Tongue (tissue), 3 donors: ENCODE measurements at places on chromosomes 1 and 21.
A peak's percentile ranks its signal among the peaks of the same experiment; 100 is the strongest.

DNA sequence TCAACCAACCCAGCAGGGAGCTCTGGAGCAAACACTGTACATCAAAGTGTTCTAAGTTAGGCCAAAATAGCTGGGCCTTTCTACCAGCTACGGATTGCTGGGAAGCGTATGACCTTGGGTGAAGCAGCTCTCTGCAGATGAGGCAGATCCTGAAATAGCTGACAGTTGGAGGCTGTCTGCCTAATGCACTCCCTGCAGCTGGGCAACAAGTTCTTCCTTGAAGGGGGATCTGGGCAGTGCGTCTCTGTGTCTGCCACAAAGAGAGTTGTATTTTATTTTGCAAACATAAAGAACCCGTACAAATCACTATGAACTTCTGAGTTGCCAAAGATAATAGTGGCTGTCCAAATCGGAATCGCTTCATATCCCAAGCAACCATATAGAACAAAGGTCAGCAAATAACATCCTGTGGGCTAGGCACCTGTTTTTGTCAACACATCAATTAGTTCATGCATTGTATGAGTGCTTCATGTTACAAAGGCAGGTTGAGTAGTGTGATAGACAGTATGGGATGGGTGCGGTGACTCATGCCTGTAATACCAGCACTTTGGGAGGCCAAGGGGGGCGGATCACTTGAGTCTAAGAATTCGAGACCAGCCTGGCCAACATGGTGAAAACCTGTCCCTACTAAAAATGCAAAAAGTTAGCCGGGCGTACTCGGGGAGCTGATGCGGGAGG lies 29.1 kb upstream of the KLF17 start:
- DNase-seq = peak; percentile 43

GRCh38 chr1:54070171-54070837 lies 16.9 kb downstream of the TCEANC2 start:
- DNase-seq = peak; percentile 82

- peak; percentile 65 for DNase-seq
These were observed 51.0 kb downstream of the CASQ2 start for GRCh38 chr1:115717541-115717940.

DNA sequence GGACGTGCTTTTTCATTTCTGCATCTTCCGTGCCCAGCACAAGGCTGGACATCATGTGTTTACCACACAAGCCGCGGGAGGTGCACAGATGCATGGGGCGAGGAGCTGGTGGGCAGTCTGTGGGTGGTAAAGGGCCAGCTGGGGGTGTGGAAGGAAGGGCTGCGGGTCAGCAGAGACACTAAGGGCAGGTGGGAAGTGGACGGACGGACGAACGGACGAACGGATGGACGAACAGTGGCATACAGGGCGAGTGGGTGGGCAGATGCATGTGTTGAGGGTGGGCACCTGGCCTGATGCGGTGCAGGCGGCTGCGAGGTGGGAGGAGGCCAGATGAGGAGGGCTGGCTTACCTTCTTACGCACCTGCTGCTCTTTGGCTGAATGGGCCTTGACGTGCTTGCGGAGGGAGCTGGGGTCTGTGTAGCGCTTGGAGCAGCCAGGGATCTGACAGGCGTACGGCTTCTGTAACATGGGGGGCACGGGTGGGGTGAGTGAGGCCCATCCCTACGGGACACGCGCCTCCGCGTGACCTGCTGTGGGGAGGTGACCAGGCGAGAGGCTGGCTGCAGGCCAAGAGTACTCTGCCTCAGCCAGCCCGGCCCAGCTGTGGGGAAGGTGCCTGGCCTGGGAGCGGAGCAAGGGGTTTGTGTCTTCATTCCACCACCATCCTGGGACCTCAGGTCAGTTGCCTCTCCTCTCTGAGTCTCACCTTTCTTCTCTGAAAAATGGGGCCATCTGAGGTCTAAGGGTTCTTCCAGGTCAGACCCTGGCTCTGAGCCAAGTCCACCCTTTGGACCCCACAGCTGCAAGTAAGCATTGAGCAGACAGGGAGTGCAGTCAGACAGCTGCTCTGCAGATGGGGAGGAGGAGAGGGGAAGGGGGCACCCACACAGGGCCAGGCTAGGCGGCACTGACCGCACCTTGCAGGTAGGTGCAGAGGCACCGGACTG lies 65.5 kb downstream of the DMRTB1 start:
- DNase-seq = peak; percentile 75

GRCh38 chr21:16913010-16913409 lies 599.8 kb upstream of the CXADR start:
- DNase-seq = no peak

GRCh38 chr1:101310506-101310905 lies 73.7 kb downstream of the S1PR1 start:
- no peak for DNase-seq

- DNase-seq = peak; percentile 91
These were observed 6.3 kb upstream of the KYAT3 start for GRCh38 chr1:88998716-88999115.

GRCh38 chr21:46567348-46567747 lies 37.5 kb downstream of the S100B start:
- DNase-seq = no peak

GRCh38 chr1:95023399-95024043 lies 49.2 kb downstream of the ALG14 start:
- DNase-seq = peak; percentile 52

GRCh38 chr1:63668298-63668697 lies 75.1 kb downstream of the PGM1 start:
- DNase-seq = no peak

DNA sequence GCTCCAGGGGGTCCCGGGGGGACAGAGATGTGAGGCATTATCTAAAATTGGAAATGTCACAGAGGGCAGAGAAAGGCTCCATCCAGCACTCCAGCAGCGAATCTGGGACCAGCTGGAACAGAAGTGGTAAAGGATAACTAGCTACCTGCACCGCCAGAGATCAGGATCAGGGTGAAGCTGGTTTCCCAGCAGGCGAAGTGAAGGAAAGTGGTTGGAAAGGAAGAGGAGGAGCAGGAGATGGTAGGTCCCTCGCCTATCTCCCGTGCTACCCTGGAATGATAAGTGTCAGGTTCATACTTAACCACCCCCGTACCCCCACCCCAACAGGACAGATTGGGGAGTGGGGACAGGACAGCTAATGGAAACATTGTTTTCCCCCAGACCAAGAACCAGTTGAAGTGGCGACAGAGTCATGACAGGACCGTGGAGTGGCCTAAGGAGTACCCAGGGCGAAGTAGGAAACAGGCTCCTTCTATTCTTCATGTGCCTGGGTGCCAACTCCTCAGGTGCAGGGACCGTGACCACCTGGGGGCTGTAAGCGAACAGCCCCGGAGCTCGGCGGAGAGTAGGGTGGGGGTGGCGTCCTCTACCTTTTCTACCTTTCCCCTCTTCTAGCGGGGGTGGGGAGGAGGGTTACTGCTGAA lies 717 bp downstream of the B4GALT3 start:
- DNase-seq = no peak

DNA sequence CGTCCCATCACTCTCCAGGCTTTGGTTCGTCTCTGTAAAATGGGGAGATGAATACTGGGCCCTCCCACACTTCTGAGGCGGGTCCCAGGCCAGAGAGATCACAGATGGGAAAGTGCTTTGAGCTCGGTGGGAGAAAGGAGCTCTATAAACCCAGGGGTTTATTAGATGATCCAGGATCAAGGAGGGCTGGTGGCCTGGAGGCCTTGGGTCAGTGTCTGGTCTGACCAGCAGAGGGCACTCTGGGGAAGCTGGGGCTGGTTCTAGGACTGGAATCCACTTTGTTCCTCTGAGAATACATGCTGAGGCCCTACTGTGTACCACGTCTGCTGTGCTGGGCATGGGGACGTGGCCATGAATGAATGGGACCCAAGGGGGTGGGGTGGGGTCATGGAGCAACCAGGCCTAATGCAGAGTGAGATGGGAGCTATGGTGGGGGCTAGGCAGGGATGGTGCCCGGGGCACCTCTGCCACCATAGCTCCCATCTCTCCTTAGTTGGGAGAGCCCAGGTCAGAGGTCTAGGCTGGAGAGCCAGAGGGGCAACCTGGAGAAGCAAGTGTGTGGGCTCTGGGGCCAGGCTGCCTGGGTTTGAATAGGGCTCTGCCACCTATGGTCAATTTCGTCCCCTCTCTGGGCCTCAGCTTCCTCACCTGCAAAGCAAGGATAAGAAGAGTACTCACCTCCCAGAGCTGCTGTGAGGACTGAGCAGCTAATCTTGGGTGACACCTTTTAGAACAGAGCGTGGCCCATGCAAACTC lies 9.0 kb upstream of the FAM131C start:
- DNase-seq = peak; percentile 62

- DNase-seq = no peak
These were observed at the start of gene MYBPH for GRCh38 chr1:203175237-203175826. MYBPH (minus strand) TSS chr1:203175826; CDS start chr1:203175755, 71 bp downstream.

DNA sequence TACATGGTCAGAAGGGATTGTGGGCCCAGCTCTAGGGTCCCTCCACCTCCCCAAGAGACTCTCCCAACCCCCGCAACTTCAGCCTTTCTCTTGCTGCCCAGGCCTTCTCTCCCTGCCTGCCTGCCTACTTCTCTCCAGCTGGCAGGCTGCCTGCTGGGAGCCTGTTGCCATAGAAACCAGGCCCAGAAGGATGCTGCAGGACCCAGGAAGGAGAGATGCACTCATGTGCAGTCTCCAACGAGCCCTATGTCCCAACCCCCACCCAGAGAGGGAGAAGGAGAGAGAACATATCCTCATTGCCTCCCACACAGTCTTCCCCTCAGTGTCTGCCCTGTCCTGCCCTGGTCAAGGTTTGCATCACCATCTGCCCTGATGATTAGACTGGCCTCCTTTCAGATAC lies 10.8 kb upstream of the SMIM12 start:
- DNase-seq = no peak

DNA sequence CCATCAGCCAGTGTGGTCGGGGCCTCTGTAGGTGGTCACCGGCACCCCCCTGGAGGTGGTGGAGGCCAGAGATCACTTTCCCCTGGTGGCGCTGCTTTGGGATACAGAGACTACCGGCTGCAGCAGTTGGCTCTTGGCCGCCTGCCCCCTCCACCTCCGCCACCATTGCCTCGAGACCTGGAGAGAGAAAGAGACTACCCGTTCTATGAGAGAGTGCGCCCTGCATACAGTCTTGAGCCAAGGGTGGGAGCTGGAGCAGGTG lies 961 bp downstream of the RBM15 start:
- no peak for DNase-seq

- no peak for DNase-seq
These were observed 320.3 kb upstream of the C1orf174 start for GRCh38 chr1:4220362-4220761.

- DNase-seq = no peak
These were observed 79.3 kb upstream of the WARS2 start for GRCh38 chr1:119219711-119220110.

GRCh38 chr1:79695138-79695537 lies 688.6 kb upstream of the ADGRL4 start:
- no peak for DNase-seq

DNA sequence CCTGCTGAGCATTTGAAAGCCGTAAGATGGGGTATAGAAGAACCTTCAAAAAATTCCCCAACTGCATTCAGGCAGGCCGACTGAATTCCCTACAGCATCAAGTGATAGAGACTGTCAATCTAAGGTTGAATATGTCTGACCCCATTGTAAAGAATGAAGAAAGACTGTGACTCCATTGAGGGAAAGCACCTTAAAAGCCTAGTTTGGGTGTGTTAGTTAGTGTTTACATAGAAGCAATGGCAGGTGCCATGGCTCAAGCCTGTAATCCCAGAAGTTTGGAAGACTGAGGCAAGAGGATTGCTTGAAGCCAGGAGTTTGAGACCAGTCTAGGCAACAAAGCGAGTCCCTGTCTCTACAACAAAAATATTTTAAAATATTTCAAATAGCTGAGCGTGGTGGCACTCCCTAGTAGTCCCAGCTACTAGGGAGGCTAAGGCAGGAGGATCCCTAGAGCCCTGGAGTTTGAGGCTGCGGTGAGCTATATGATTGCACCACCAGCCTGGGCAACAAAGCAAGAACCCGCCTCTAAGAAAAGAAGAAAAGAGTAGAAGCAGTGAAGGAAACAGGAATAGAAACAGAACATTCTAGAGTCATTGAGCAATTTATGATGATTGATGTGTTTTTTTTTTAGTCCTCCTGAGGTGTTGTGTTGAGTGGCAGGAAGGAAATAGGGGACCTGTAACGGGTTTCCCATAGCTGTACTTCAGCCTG lies 15.4 kb downstream of the POLR3GL start:
- no peak for DNase-seq

DNA sequence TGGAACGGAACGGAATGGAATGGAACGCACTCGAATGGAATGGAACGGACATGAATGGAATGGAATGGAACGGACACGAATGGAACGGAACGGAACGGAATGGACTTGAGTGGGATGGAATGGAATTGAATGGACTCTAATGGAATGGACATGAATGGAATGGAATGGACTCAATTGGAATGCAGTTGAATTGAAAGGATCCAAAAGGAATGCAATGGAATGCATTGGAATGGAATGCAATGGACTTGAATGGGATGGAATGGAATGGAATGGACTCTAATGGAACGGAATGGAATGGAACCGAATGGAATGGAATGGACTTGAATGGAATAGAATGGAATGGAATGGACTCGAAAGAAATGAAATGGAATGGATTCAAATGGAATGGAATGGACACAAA lies 102.4 kb upstream of the OR4F16 start:
- DNase-seq = no peak

DNA sequence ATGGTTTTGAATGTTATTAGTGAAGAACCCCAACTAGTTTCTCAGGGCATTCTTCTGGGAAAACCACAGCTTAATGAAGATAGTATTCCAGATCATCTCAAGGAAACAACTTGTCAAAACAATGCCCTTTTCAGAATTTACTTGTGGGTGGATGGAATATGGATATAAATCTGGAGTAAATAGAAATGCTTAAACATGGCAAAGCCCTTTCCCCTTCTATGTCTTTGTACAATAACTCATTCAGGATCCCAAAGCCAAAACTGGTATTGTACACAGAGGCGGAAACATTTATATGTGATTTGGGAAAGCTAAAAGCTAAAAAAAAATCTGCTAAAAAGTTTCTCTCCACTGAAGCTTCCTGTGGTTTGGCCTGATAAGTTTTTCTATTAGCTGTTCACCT lies 55.5 kb upstream of the RGS5 start:
- DNase-seq = no peak

GRCh38 chr21:45963232-45963570 lies 18.4 kb upstream of the COL6A1 start:
- peak; percentile 78 for DNase-seq

- no peak for DNase-seq
These were observed 273.7 kb downstream of the SRGAP2C start for GRCh38 chr1:121458291-121459048.

DNA sequence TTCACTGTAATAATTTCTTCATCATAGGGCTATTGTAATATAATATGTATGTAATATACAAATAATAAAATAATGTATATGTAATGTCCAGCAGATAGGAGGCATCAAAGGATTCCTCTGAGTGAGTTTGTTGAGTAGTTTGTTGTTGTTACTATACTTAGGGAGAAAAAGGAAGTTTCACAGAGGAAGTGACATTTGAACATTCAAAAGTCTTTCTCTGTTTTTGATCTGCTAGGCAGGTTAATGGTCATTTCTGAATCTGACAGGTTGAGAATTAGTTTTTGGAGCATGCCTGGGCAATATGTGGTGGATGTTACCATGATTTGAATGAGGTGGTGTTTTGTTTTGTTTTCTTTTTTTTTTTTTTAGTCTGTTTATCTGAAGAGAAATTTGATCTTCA lies 102.1 kb downstream of the NRDC start:
- DNase-seq = no peak

GRCh38 chr1:160800142-160800541 lies 4.2 kb downstream of the LY9 start:
- DNase-seq = no peak

- peak; percentile 21 for DNase-seq
These were observed 25.6 kb downstream of the LRRC41 start for GRCh38 chr1:46277658-46278373.

- DNase-seq = no peak
These were observed 56.2 kb upstream of the EPS8L3 start for GRCh38 chr1:109819906-109820305.
